Activated CD4-positive, alpha-beta T cell treated with anti-CD3 and anti-CD28 coated beads for 36 hours (primary cell): ENCODE measurements at places on chromosomes 6 and 20. TPM values are rescaled to one million over a fixed set of nuclear protein-coding genes. Genes with fewer than 3 reads are reported as not detected.

DNA sequence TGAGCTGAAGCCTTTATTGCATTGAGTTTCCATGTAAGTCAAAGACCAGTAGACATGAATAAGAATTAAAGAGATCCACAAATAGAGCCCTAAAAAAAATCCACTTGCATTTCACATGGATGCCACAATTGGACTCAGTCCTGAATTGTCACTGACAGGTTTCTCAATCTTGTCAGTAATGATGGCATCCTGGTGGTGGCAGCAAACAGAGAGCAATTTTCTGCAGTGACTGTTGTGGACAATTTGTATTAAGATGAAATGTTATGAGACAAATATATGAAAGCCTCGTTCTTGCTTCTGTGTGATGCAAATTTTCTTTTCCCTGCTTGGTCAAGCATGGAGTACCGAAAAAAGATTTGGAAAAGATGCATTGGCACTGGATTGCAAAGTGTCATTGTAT lies 278.9 kb downstream of the SAMD5 start:
- DNase-seq = no peak

DNA sequence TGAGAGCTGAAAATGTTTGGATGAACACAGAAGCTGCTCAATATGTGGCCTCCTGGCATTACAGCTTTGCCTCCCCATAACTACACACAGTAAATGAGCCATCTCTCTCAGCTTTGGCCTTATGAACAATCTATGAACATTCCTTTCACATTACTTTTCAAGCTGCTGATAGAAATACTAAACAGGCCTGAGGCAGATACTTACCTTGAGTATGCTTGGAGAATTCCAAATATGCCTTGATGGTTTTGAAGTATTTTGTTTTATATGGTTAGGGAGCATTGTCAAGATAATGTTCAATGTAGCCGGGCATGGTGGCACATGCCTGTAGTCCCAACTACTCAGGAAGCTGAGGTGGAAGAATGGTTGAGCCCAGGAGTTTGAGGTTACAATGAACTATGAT lies 104.5 kb downstream of the CD24 start:
- no peak for DNase-seq

- no peak for DNase-seq
Observed at GRCh38 chr6:160198606-160199211, 59.9 kb downstream of the SLC22A2 start.

DNA sequence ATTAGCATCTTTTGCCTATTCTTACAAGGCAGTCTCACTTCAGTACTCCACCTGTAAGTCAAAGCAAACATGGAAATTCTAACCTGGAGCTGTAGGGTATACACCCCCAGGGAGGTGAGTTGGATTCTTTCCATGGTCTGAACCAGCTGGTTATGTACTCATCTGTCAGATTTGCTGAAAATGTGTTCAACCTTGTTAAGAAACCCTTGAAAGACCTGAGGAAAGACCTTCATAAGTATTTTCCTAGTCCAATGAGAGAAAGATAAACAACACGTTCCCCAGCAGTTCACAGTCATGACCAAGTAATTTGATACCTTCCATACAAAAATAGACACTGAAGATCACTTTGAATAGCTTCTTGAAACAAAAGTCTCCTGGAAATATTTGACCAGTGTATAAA lies 42.5 kb downstream of the ID4 start:
- no peak for DNase-seq

GRCh38 chr6:90386399-90387382 lies 90.0 kb upstream of the BACH2 start:
- DNase-seq = no peak

DNA sequence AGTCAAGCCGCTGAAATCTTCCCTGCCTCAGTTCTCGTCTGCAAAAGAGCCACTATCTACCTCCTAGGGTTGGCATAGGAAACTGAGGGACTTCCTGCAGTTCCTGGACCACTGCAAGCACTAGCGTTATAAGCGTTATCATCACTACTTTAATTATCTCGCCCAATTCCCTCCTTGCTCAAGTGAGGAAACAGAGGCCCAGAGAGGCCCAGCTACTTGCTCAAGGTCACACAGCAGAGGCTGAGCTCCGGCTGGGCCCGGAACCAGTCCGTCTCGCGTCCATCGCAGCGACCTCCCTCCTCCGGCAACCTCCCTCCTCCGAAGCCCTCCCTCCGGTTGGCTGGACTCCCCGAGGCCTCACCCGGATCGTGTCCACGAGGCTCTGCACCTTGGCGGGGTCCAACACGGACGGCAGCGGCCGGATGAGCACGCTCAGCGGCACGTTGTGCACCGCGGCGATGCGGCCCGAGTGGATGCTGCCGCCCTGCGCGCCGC lies 338 bp downstream of the SRXN1 start:
- DNase-seq = peak; percentile 43

DNA sequence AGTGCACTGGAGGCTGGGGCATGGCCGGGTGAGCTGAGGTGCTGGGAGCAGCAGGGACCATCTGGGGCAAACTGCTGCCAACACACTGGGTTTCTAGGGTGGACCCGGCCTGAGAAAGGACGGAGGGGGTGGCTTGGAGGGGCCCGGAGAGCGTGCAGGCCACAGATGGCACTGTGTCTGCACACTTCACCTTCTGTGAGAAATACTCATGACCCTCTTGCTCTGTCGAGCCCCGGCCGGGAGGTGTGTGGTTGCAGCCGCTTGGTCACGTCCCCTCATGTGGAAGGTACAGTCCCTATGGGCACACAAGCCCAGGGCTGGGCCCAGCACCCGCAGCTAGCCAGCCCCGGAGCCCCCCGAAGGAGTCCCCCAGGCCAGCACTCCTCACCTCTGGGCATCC lies 59.7 kb downstream of the RBM38 start:
- DNase-seq = no peak

DNA sequence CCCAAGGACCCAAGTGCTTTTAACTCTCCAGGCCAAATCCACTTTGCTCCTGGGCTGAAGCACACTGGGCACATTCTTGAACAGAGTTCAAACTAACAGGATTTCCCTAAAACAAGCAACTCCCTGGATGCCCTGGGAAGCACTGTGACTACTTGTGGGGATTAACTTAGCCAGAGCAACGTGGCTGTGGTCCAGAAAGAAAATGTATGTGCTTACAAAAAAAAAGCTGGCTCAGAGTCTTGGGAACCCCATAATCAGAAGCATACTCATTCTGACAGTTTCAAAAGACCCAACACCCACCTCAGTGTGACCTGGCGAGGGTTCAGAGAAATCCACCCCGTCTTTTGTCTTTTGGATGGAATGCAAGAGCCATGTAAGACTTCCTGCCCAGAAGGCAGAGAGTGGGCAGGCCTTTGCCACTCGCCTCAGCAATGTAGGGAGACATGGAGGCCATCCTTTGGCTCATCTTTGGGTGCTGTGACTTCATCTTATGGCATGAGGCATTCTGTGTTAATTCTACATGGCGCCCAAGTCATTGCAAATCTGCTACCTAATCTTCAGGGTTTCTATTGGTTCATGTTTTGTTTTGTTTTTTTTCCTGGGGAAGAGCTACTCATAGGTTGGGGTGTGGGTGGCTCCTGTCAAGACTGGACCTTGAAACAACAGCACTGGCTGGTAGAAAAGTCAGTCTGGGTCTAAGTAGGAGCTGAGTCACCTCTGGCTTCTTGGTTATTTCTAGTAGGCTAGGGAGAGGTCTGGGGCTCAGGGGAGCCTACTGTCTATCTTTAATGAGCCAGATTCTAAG lies 248.6 kb upstream of the SUPT3H start:
- DNase-seq = peak; percentile 42

Gene MYL9
- total RNA-seq = 0.66 TPM

Gene CBLN4
- not detected for total RNA-seq
